Fibroblast of skin of right biceps (primary cell): ENCODE measurements at places on chromosomes 6 and 20.
A peak's percentile ranks its signal among the peaks of the same experiment; 100 is the strongest.

DNA sequence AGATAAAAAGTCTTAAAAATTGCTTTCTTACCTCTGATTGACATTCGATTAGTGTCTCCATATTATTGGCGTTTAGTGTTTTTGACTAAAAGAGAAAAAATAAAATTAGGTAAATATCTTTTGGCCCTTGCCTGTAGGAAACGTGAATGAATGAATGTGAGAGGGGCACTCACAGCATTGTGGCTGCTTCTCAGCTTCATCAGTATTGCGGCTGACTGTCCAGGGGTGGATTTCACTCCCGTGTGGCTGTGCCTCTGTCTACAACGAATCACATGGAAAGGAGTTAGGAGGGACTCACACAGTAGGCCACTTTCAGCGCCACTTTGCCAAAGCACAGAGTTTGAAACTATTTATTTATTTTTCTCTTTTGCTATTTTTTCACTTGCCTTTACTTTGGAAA, 844 bp downstream of the TAGAP start:
- DNase-seq: no peak

GRCh38 chr6:163897030-163897429, 482.5 kb downstream of the QKI start:
- peak; percentile 39 for DNase-seq

DNA sequence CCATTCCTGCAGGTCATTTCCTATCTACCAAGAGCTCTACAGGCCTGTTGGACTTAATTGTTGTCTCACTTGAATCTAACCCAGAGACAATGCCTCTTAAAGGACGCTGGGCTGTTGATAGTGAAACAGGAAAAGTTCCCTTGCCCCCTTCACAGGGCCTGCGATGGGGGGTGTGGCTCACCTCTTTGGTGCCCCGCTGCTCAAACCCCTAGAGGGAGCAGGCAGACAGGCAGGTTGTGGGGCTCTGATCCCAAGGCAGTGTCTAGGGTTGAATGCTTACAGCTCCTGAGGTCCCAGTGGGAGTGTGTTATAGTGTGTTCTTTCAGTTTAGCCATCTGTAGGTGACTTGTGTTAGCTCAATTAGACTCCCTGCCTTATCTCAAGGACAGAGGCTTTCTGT, 68.0 kb downstream of the OTOR start:
- no peak for DNase-seq

DNA sequence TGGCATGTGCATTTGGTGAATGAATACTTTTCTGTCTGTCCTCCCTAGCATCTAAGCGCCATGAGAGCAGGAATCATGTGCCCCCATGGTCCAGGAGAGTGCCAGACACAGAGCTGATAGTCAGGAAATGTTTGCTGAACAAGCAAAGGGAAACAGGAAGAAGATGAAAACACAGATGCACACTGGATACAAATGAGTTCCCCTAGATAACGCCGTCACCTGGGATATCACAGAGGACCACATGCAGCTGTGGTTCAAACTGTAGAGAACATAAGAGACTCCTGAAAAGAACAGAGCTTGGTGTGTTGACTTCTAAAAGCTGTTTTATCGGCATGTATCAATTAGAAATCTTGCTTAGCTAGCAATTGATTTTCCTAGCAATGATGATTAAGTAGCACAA, 293.7 kb downstream of the BTBD3 start:
- no peak for DNase-seq

DNA sequence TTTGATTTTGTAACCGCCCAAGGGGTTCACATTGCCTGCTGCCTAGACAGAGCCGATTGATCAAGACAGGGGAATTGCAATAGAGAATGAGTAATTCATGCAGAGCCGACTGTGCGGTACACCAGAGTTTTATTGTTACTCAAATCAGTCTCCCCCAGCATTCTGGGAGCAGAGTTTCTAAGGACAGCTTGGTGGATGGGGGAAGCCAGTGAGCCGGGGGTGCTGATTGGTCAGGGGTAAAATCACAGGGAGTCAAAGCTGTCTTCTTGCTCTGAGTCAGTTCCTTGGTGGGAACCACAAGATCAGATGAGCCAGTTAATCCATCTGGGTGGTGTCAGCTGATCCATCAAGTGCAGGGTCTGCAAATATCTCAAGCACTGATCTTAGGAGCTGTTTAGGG, 60.0 kb upstream of the EZR start:
- peak; percentile 63 for DNase-seq

GRCh38 chr6:156699017-156699421, 78.2 kb upstream of the ARID1B start:
- DNase-seq: peak; percentile 87

GRCh38 chr6:152146385-152146784, 338.9 kb downstream of the ESR1 start:
- peak; percentile 87 for DNase-seq

- peak; percentile 95 for DNase-seq
Measured at GRCh38 chr6:150866147-150866990, 867 bp downstream of the MTHFD1L start.

DNA sequence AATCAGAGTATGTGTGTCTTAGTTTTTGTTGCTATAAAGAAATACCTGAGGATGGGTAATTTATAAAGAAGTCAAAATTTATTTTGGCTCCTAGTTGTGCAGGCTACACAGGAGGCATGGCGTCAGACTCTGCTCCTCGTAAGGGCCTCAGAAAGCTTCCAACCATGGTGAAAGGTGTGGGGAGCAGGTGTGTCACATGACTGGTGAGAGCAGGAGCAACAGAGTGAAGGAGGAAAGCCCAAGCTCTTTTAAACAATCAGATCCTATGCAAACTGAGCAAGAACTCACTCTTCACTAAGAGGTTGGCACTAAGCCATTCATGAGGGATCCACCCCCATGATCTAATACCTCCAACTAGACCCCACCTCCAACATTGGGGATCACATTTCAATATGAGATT, 1524.3 kb downstream of the HACE1 start:
- no peak for DNase-seq

DNA sequence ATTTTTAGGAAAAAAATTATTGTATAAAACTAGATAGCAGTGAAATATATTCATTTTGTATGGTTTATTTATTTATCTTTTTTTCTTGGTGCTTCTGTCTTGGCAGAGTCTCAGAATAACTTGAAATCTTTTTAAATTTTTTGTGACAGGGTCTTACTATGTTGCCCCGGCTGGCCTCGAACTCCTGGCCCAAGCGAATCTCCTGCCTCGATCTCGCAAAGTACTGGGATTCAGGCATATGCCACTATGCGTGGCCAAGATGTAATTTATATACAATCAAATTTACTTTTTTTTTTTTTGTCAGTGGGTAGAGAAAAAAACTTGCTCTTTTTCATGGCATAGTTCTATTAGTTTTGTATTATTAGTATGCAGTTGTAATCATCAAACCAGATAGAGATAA, 13.7 kb downstream of the CBFA2T2 start:
- no peak for DNase-seq

GRCh38 chr20:21185849-21186248, 60.0 kb downstream of the KIZ start:
- no peak for DNase-seq

DNA sequence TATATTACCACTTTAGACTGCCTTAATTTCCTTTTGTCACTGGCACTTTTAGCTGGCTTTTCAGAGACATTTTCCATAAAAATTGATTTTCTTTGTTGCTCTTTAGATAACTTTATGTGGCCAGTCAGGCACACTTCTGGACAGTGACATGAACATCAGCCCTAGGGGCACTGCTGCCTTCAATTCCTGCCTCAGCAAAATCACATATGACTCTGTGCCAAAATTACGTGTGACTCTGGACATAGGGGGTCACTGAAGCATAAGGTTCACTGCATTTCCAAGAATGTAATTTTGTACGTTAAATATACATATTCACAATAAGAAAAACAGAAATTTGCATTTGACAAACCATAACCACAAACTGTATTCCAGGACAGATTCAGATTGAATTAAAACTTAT, 66.5 kb downstream of the ESF1 start:
- DNase-seq: no peak

DNA sequence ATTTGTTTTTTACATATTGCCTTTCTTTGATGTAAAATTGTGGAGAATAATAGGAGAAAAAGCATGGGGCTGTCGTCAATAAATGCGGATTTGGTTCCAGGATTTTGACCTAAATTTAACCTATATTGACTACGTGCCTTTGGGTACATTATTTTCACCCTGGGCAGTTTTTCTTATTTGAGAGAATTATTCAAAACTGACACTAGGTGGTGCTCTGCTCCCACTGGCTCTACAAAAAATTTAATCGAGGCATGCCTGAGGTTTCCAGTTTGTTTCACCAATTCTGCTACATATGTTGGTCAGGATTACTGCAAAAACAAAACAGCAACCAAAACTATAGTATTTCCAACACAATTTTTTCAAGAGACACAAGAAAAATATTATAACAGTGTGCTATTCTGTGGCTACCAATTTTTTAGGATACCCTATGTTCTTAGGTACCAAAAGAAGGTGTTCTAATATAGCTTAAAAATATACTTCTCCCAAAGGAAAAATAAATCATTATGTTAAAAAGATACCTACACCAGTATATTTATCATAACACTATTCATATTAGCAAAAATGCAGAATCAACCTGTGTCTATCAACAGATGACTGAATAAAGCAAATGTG, 48.6 kb upstream of the FABP7 start:
- peak; percentile 38 for DNase-seq

- no peak for DNase-seq
Measured at GRCh38 chr20:10799735-10800134, 125.9 kb upstream of the JAG1 start.

GRCh38 chr6:136969433-136969832, 47.3 kb downstream of the SLC35D3 start:
- DNase-seq: no peak

GRCh38 chr6:135784507-135784906, 67.0 kb upstream of the PDE7B start:
- DNase-seq: no peak

GRCh38 chr20:50758992-50759391, 27.6 kb downstream of the PARD6B start:
- DNase-seq: no peak

- no peak for DNase-seq
Measured at GRCh38 chr6:126718600-126719327, 378.8 kb downstream of the CENPW start.

DNA sequence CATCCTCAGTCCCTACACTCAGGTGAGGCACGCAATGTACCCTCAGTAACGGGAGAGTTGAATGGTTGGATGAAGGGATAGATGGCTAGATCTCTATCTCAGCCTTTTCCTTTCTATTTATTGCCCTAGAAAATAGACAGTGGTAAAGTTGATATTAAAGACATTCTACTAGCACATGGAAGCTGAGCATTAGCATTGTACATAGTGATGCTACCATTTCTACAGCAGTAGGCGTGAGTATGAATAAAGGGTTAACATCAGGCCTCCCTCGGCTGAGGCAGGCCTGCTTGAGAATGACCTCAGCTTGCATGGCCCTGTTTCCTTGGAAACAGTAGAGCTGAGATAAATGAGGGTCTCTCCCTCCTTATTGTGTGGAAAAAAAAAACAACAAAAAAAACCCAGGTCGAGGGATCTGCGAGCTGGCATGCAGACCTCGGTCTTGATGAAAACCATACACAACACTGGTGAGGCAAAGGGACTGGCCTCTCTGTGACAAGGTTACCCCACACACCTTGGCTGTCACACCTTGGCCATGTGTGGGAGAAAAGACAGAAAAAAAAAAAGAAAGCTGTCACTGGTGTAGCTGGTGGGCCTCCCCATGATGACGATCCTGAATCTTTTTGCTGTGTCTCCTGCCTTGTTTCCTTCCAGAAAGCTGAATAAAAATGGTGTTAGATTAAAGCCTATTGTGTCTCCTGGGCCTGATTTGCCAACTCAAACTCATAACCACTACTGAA, 160.0 kb downstream of the HACE1 start:
- no peak for DNase-seq

DNA sequence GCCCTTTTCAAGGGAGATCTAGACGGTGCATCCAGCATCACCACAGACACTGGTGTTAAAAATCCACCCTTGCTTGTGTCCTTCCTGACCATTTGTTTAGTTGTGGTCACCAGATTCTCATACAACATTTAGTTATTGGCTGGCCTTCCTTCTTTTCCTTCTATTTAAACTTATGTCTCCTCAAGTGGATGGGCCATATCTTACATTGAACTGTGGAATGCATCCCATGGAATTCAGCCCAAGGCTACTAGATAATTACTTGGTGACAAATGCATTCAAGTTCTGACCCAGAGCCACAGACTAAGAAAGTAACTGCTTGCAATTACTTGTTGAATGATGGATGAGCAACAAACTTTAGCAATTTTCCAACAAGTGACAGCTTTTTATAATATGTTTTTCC, 198.9 kb upstream of the SSTR4 start:
- DNase-seq: peak; percentile 82

GRCh38 chr6:169906688-169907418, 155.4 kb downstream of the ERMARD start:
- no peak for DNase-seq

- no peak for DNase-seq
Measured at GRCh38 chr6:41136911-41137310, 17.2 kb downstream of the TREML1 start.

GRCh38 chr6:25851961-25852360, 20.1 kb upstream of the SLC17A1 start:
- no peak for DNase-seq

DNA sequence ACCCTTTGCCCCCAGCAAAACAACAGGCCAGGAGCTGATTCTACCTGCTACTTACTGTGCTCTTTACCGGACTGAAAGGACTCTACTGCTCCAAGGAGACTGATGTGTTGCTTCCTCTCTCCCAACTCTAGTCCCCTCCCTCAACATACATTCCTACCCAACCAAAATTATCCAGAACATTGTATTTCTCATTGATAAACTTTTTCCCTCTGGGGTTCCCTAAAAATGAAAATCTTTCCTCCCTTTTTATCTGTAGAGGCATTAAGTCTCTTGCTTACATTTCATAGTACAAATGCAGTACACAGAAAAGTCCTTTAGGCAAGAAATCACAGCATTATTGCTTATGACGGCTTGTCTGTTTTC, 940 bp upstream of the HS3ST5 start:
- DNase-seq: no peak

DNA sequence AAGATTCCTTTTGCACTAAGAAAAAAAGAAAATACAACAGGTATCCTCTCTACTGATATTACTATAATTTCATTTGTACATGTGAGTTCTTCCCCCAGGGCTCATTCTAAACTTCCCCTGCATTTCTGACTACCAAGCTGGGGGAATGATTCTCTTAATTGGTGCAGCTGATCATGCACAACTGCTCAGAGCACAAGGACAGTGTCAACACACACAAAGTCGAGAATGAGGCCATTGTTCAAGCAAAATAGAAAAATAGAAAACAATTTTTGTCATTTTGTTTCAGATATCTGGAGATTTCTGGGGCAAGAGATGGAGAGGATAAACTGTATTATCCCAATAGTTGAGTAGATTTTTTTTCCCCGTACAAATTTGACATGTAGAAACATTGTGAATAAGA, 236.3 kb downstream of the HAO1 start:
- DNase-seq: no peak

DNA sequence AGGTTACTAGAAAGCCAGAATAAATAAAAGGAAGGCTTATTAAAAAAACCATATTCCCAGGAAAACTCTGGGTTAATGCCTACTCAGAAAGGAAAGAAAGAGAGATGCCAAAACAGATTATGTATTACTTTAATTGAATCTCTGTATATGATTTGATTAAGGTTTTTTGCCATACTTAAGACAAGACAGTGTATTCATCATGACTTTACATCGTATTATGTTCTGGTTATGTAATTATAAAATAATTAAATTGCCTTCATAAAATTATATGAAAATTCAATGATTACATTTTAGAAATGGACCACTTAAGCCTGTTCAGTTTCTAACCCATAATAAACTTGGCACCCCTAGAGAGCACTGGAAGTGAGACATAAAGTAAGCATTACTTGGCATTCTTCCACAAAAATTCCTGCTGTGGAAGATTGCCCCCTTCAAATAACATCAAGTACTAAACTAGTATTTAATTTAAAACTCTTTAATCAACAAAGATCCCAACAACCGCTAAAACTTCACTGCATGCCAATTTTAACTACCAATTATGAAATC, 20.8 kb upstream of the IBTK start:
- DNase-seq: peak; percentile 46
